GM03348 (cell line): ENCODE measurements at places on chromosomes 7 and 10.

GRCh38 chr10:24869354-24870015 is 82.9 kb downstream of the PRTFDC1 start:
- no peak for DNase-seq

GRCh38 chr7:28199021-28199510 is 18.5 kb upstream of the JAZF1 start:
- DNase-seq = no peak

- DNase-seq = no peak
Measured at GRCh38 chr10:24722131-24722675, 1.5 kb downstream of the ARHGAP21 start.

GRCh38 chr10:14648946-14649345 is 125.8 kb downstream of the FAM107B start:
- DNase-seq = no peak

- no peak for DNase-seq
Measured at GRCh38 chr7:141709318-141709717, 1.2 kb downstream of the WEE2 start.

- no peak for DNase-seq
Measured at GRCh38 chr10:91759581-91759986, 38.6 kb upstream of the TNKS2 start.

DNA sequence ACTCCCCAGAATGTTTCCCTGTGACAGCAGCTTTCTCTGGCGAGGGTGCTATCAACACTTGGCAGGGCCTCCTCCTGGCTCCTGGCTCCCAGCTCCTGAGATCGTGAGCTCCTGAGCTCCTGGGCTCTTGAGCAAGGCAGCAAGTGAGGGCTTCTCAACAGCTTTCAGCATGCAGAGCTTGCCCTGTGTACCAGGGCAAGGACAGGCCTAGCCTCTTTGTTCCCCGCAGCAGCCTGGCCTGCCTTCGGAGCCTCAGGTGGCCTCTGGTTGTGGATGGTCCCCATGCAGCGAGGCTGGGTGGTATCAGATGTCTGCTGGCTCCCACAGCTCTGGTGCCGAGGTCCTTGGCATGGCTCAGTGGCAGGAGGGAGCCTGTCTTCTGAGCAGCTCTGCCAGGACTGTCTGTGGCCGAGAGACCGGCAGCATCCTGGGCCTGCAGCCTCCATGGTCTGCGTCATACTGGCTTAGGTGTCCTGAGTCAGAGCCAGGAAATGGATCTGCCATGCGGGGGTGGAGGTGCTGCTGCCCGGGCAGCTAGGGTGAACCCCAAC is 44.2 kb downstream of the ZMIZ1 start:
- peak; percentile 87 for DNase-seq

- no peak for DNase-seq
Measured at GRCh38 chr10:72483471-72483870, 128.8 kb upstream of the DNAJB12 start.

- DNase-seq = no peak
Measured at GRCh38 chr10:6619660-6620059, 39.6 kb upstream of the PRKCQ start.

DNA sequence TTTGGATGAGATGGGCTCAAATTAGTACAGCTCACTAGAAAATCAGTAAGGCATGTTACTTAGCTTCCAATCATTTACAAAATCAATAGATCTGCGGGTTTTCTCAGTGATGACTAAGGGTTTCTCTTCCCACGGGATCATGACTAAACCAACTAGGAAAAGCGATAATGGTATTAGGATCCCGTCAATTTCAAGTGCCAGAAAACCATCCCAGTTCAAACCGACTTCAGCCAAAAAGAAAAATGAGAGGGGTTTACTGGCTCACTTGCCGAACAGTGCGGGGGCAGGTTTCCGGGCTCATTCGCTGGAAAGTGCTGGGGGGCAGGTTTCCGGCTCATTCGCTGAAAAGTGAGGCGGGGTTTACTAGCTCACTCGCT is 62.1 kb upstream of the LYZL2 start:
- DNase-seq = peak; percentile 83

- no peak for DNase-seq
Measured at GRCh38 chr10:28963539-28964221, 286.4 kb downstream of the BAMBI start.

DNA sequence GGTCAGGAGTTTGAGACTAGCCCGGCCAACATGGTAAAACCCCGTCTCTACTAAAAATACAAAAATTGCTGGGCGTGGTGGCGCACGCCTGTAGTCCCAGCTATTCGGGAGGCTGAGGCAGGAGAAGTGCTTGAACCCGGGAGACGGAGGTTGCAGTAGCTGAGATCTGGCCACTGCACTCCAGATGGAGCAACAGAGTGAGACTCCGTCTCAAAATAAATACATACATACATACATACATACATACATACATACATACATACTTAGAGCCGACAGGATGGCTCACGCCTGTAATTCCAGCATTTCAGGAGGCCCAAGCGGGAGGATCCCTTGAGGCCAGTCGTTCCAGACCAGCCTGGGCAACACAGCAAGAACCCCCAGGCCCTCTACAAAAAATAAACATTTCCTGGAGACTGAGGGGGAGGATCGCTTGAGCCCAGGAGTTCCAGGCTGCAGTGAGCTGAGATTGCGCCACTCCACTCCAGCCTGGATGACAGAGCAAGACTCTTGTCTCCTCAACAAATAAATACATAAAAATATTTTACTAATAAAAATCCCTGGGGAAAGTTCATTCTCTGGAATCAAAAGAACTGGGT is 90.9 kb upstream of the TNRC18 start:
- no peak for DNase-seq

DNA sequence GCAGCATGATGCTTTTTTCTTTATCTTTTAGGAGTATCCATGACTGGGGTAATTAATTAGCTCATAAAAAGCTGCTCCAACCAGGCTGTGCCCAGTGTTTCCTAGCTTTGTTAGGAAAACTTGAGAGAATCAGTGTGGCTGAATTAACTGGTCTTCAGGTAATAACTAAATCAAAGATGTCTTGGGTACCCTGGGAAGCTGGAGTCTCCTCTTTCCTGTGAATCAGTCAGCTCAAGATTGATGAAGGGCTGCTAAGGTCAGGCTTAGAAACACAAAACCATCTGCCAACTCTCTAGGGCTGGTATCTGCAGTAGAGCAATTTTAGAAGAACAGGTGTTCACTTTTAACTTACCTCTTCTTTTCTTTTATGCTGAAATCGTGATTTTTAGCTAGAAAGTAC is 21.4 kb upstream of the ATOH7 start:
- no peak for DNase-seq

DNA sequence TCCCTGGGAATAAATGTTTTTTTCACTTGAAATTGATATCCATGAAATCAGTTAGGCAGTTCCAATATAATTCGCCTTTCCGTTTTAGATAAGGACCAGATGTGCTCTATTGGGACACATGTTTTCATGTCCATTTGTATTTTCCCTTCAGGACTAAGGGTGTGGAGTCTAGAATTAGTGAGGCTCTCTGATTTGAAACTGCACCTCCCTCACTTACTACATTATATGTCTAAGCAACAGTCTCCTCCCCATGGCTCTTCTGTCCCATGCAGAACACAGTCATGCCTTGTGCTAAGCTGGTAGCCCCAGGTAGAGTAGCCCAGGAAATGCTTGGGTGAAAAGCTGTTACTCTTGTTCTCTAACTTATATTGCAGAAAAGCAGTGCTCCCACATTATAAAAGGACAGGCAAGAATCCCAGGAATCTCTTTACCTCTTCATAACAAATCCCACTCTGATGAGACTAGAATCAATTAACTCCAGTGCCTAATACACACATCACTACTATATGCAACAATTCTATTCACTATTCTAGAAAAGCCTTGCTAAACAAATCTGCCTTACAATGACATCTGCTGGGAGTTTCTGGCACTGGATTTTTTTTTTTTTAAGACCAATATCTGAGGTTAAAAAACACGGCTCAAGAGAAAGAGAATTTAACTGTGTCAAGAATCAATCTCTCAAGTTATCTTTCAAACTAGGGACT is 293.9 kb downstream of the SNX13 start:
- DNase-seq = peak; percentile 51

- DNase-seq = peak; percentile 98
Measured at GRCh38 chr7:105521717-105522463, at the start of gene PUS7. Gene PUS7, minus strand, starts transcription at chr7:105522271. Its CDS starts 13,759 bp downstream, at chr7:105508512.

DNA sequence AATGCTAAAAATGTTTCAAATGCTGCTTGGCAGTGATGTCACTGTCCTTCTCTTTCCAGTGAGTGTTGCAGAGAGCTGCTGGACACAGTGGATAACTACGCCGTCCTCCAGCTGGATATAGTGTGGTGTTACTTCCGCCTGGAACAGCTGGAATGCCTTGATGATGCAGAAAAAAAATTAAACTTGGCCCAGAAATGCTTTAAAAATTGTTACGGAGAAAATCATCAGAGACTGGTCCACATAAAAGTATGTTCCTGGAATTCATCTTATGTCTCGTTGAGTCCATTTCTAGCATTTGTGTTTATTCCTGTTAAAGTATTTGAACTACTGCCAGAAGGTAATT is 25.2 kb downstream of the NUB1 start:
- peak; percentile 83 for DNase-seq

GRCh38 chr10:69624245-69624786 is 5.7 kb upstream of the FAM241B start:
- DNase-seq = no peak

GRCh38 chr7:85011127-85011526 is 175.7 kb downstream of the SEMA3D start:
- DNase-seq = no peak

DNA sequence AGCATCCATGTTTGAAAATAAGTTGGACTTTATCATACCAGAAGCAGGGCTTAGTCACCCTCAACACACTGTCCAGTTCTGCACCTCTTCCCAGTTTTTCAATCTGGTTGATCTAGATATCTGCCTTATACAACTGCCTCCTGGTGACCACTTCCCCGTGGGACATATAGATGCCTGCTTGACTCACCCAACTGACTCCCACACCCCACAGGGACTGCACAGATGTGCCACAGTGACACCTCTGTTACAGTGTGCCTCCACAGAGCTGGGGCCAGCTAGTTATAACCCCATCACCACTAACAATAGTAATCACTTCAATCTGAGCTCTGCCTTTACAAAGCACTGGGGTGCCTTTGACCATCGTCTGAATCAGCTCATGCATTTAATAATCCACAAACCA is 82.6 kb upstream of the AOAH start:
- DNase-seq = no peak

DNA sequence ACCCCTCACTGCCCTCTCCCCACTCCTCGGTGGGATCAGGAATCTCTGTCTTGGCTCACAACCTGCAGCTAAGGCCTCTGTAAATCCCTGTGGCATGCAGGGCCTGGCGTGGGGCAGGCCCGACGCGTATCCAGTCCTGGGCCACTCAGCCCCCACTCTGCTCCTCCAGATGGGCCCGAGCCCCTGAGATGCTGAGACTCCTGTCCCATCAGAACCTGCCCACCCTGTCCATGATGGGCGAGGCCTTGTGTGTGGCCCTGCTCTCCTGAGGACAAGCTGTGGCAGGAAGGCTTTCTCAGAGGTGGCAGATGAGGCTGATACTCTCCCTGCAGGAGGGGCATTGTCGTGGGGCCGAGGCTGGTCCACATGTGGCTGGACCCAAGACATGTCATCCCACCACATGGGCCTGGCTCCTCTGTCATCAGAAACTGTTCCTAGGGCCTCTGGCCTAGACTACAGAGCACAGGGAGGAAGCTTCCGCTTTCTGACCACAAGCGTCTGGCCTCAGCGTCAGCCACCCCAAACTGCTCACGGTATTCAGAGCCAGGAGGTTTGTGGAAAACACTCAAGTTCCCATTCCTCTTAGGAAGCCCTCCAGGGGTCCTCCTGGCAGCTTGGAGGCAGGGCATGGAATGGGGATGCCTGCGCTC is 6.0 kb downstream of the ALOX5 start:
- DNase-seq = no peak

- peak; percentile 36 for DNase-seq
Measured at GRCh38 chr7:12638851-12639456, 48.5 kb upstream of the ARL4A start.

DNA sequence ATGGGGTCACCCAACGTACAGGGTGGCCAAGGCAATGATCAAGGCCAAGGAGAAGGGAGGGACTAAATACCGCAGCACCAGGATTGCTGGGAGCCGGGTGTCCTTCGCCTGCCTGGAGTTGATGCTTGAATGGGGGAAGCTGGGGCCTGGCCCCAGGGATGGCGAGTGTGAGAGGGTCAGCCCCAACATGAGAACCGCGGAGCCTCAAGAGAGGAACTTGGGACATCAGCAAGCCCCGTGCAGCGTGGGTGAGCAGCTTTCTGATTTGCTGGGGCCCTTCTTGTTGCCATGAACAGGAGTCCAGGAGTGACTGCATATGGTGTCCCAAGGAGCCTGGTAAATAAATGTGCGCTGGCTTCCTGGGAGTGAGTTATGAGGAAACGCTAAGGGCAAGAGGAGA is 72.8 kb upstream of the PITRM1 start:
- DNase-seq = no peak

DNA sequence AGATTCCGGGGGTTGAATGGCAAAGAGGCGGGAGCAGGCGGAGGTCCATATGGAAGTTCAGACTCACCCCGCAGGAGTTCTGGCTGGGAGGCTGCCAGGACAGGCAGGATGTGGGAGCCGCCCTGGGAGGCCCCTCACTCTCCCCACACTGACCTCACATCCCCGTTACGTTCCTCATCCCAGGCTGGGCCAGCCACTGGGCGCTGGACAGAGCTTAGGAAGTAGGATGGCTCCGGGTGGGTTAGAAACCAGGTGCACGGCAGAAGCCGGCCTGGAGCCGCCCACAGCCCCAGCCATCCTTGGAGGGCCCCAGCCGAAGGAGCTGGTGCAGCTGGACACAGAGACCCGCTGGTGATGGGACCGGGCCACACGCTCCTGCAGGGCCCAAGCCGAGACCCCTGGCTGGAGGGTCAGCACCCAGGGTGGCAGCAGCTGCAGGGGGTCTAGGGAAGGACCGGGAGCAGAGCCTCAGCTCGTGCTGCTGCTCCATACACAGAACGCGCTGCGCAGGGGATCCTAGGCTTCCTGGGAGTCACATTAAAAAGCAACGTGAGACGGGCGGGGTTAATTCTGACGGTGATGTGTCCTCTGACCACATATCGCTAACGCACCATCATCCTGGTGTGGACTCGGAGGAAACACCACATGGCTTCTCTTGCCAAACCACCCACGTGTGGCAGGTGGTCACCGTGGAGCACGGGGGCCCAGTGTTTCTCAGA is 98.6 kb upstream of the DIP2C start:
- peak; percentile 2 for DNase-seq

GRCh38 chr7:40876601-40877000 is 741.8 kb downstream of the SUGCT start:
- DNase-seq = no peak

GRCh38 chr10:13795653-13796555 is 209.1 kb downstream of the PRPF18 start:
- no peak for DNase-seq

DNA sequence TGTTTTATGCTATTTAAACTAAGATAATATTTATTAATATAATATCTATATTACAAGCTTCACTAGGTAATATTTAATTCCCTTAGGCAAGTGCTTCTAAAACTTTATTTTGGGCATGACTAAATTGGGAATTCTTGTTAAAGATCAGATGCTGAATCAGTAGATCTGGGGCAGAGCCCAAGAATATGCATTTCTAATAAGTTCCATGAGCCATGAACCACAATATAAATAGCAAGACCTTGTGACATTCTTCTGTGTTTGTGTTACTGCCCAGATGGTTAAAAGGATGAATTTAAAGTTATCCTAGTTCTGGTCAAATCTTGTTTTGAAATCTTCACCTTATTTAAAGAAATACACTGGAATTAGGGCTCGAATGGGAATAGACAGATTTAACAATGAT is 258.4 kb upstream of the CACNA2D1 start:
- DNase-seq = no peak

- peak; percentile 30 for DNase-seq
Measured at GRCh38 chr10:71805776-71806703, 32.7 kb upstream of the VSIR start.
